PC-9 (cell line): ENCODE measurements at places on chromosomes 16 and 17.

DNA sequence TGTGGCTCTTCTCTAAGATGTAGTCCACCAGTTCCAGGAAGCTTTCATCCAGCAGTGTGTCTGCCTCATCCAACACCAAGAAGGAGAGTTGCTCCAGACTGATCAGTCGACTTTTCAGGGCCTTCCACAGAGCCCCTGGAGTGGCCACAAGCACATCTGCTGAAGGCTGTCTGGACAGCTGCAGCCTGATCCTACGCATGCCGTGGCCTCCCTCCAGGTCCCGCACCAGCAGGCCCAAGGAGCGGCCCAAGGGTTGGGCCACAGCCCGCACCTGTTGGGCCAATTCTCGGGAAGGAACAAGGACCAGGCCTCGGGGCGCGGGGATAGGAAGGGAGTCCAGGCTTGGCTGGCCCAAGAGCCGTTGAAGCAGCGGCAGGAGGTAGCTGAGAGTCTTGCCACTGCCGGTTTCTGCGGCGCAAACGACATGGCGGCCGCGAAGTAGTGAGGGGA, 729 bp downstream of the DDX28 start:
- peak overlapping the region; percentile 86 for H3K4me3 ChIP-seq
- DNase-seq: no peak
- no peaks in the 10 kb centered on the region for H3K36me3 ChIP-seq
- no peaks in the 10 kb centered on the region for H3K27me3 ChIP-seq
- H3K27ac ChIP-seq: no peak overlapping the region

DNA sequence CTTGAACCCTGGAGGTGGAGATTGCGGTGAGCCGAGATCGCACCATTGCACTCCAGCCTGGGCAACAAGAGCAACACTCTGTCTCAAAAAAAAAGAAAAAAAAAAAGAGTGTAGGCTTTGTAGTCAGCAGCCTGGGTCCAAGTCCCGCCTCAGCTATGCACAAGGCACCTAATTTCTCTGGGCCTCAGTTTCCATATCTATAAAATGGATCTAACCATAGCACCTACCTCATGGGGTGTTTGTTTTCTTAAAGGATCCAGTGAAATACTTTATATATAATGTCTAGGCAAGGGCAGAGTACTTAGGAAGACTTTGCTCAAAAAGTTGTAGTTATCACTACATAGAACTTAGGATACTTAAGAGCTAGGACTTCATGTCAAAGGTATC, 45.4 kb upstream of the NFAT5 start:
- 0 out of 2 replicates have a peak, but pooled peaks cover 2% of the 10 kb centered on the region for H3K36me3 ChIP-seq
- no peak overlapping the region for H3K4me3 ChIP-seq
- peak overlapping the region; percentile 60 for H3K27ac ChIP-seq
- no peak for DNase-seq
- H3K4me1 ChIP-seq: peaks cover 19% of the 10 kb centered on the region
- H3K27me3 ChIP-seq: no peaks in the 10 kb centered on the region

- H3K4me1 ChIP-seq: peaks cover 53% of the 10 kb centered on the region
- H3K36me3 ChIP-seq: peaks cover 66% of the 10 kb centered on the region
- H3K27me3 ChIP-seq: no peaks in the 10 kb centered on the region
- no peak for DNase-seq
Measured at GRCh38 chr17:50642722-50643656, 8.3 kb downstream of the ABCC3 start.

- no peaks in the 10 kb centered on the region for H3K27me3 ChIP-seq
- H3K4me1 ChIP-seq: peaks cover 35% of the 10 kb centered on the region
- H3K27ac ChIP-seq: no peak overlapping the region
- H3K36me3 ChIP-seq: no peaks in the 10 kb centered on the region
- H3K4me3 ChIP-seq: peak overlapping the region; percentile 88
Measured at GRCh38 chr16:58127634-58128033, 1.5 kb downstream of the CFAP20 start.

DNA sequence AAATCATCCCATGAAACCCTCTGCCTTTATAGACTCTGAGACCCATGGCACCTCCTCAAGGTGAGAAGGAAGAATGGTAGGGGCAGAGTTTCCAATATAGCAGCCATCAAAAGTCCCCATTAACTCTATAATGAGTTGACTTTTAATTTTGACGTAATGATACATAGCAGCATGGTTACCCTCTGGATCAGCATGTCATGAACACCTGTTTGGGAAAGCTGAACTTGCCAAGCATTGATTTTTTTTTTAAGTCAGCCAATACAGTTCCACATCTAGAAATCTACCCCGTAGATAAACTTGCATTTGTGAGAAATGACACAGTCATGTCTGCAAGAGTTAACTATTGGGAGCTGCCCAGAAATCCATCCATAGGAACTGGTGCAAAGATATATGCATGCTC, 191.8 kb downstream of the TMEM114 start:
- no peaks in the 10 kb centered on the region for H3K36me3 ChIP-seq
- DNase-seq: no peak
- H3K4me3 ChIP-seq: no peak overlapping the region
- H3K4me1 ChIP-seq: no peaks in the 10 kb centered on the region
- no peak overlapping the region for H3K27ac ChIP-seq
- H3K27me3 ChIP-seq: peaks cover 18% of the 10 kb centered on the region

- no peak overlapping the region for H3K4me3 ChIP-seq
- H3K36me3 ChIP-seq: no peaks in the 10 kb centered on the region
- no peaks in the 10 kb centered on the region for H3K4me1 ChIP-seq
- DNase-seq: peak; percentile 3
- H3K27me3 ChIP-seq: peaks cover 32% of the 10 kb centered on the region
- H3K27ac ChIP-seq: no peak overlapping the region
Measured at GRCh38 chr17:55641676-55642081, 81.0 kb downstream of the TMEM100 start.

DNA sequence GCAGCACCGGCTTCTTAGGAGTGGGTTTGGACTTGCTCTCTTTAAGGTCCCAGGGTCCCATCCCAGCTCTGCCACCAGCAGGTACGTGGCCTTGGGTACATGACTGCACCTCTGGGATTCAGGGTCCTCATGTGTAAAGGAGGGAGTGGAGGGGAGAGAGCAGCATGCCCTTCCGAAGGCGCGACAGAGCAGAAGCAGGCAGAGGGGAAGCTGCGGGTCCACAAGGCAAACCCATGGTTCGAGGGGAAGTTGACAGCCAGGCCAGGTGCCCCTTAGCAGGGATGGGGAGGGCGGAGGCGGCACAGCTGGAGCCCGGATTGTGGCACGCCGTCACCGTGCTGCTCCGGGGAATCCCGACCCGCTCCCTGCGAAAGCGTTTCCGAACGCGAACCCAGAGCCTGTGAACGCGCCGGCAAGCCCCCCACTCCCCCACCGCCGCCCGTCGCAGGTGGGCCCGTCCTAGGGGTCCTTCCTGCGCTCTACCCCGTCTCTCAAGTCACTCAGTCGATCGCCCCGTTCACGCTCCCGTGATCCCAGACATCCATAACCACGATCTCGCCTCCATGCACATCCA, 4.1 kb upstream of the TBX2 start:
- H3K27ac ChIP-seq: no peak overlapping the region
- 0 out of 2 replicates have a peak, but pooled peaks cover 6% of the 10 kb centered on the region for H3K4me1 ChIP-seq

- DNase-seq: no peak
- no peak overlapping the region for H3K27ac ChIP-seq
- H3K4me1 ChIP-seq: peaks cover 18% of the 10 kb centered on the region
Measured at GRCh38 chr17:43662413-43663141, 855 bp upstream of the MEOX1 start.

DNA sequence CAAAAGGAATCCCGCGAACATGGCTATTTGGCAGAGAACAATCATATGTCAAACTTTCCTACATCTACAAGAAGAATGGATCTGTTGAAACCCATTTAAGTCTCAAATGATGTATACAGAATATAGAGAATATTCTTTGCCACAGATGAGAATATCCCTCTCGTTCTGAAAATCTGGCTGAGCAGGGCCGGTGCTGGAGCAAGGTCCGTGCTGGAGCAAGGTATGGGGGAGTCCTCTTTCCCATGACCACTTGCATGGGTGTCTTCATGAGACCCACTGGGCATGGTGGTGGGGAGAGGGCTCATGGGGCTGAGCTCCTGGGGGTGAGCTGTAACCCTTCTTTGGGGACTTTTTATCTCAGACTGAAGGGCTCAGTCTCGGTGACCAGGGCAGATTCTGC, 440.9 kb downstream of the SOX9 start:
- no peaks in the 10 kb centered on the region for H3K27me3 ChIP-seq
- H3K36me3 ChIP-seq: no peaks in the 10 kb centered on the region
- DNase-seq: no peak
- no peak overlapping the region for H3K4me3 ChIP-seq
- H3K27ac ChIP-seq: no peak overlapping the region
- peaks cover 29% of the 10 kb centered on the region for H3K4me1 ChIP-seq

GRCh38 chr16:3587547-3588110, 10.4 kb upstream of the NLRC3 start:
- no peak overlapping the region for H3K27ac ChIP-seq
- no peaks in the 10 kb centered on the region for H3K36me3 ChIP-seq
- no peaks in the 10 kb centered on the region for H3K27me3 ChIP-seq
- no peak for DNase-seq
- no peaks in the 10 kb centered on the region for H3K4me1 ChIP-seq

DNA sequence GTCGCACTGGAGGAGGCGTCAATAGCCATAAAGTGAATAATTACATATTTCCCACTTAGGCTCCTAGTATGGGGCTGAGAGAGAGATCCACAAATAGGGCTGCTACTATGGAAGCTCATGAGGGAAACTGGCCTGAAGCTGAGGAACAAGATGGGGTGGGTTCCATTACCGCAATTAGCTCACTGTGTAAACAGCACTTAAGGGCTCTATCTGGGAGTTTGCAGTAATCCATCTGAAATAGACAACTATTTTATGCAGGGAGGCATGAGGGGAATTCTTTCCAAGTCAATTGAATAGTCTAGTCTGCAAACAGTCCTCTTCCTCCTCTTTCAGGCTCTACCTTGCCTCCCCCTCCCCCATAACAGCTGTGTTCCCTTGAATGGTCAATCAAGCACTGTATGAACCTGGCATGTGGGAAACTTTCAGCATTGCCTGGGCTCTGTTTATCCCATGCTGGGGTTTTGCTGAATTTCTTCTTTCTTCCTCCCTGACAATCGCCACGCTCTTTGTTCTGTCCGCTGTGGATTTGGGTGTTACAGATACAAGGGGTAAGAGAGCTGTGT, 56.1 kb upstream of the MAF start:
- H3K27me3 ChIP-seq: 0 out of 2 replicates have a peak, but pooled peaks cover 6% of the 10 kb centered on the region
- no peaks in the 10 kb centered on the region for H3K36me3 ChIP-seq
- DNase-seq: no peak
- H3K4me1 ChIP-seq: no peaks in the 10 kb centered on the region
- no peak overlapping the region for H3K27ac ChIP-seq
- no peak overlapping the region for H3K4me3 ChIP-seq

DNA sequence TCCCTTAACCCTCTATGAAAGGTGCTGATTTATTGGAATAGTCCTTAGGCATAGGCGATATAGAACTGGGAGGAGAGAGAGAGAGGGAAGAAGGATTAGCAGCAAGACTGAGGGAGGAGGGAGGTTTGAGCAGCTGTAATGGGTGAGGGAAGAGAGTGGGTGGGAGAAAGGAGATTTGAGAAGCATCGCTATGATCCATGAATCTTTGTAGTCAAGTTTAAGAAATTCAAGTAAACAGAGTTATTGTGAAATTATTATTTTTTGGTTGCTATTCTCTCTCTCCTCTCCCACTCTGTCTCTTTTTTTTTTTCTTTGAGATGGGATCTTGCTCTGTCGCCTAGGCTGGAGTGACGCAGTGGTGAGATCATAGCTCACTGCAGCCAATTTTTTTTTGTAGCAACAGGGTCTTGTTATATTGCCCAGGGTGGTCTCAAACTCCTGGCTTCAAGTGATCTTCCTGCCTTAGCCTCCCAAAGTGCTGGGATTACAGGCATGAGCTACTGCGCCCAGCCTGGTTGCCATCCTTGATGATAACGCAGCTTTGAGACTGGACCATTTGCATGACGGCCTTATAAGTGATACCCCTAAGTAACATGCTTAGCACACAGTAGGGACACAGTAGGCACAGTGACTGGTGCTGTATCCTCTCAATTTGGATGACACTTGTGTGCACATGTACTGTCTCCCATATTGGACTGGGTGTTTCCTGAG, 21.0 kb upstream of the TNS4 start:
- H3K27ac ChIP-seq: peak overlapping the region; percentile 81
- no peaks in the 10 kb centered on the region for H3K27me3 ChIP-seq
- DNase-seq: no peak
- no peak overlapping the region for H3K4me3 ChIP-seq

- DNase-seq: no peak
- no peaks in the 10 kb centered on the region for H3K36me3 ChIP-seq
- no peak overlapping the region for H3K4me3 ChIP-seq
- no peak overlapping the region for H3K27ac ChIP-seq
- H3K27me3 ChIP-seq: peaks cover 26% of the 10 kb centered on the region; the same call in 1 of the 2 replicates
- H3K4me1 ChIP-seq: no peaks in the 10 kb centered on the region
Measured at GRCh38 chr16:77657016-77657415, 65.3 kb upstream of the NUDT7 start.

DNA sequence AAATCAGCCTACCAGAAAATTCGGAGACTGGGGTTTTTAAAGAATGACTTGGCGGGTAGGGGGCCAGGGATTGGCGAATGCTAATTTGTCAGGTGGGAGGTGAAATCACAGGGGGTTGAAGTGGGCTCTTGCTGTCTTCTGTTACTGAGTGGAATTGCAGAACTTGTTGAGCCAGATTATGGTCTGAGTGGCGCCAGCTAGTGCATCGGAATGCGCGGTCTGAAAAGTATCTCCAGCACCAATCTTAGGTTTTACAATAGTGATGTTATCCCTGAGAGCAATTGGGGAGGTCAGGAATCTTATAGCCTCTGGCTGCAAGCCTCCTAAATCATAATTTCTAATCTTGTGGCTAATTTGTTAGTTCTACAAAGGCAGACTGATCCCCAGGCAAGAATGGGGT, 762 bp upstream of the RBL2 start:
- peak; percentile 75 for DNase-seq
- no peaks in the 10 kb centered on the region for H3K36me3 ChIP-seq
